Spleen (tissue), 13 donors: ENCODE measurements at places on chromosomes 7 and 10. TPM values are rescaled to one million over a fixed set of nuclear protein-coding genes. Genes with fewer than 3 reads are reported as not detected.

Gene PGAM2
- polyA plus RNA-seq: 4.0 TPM

Gene NPS
- polyA plus RNA-seq: not detected

Gene NYAP1
- 0.14 TPM for polyA plus RNA-seq

Gene UCN3
- polyA plus RNA-seq: not detected

Gene CDHR1
- 0.53 TPM for polyA plus RNA-seq
